CMK (cell line): ENCODE measurements at places on chromosomes 5 and 9.

- DNase-seq = no peak
Measured at GRCh38 chr5:56110646-56111403, 116.1 kb upstream of the IL6ST start.

GRCh38 chr9:135154050-135154615 lies 66.7 kb downstream of the OLFM1 start:
- no peak for DNase-seq

- peak; percentile 31 for DNase-seq
Measured at GRCh38 chr5:100424017-100424416, 111.2 kb upstream of the FAM174A start.

DNA sequence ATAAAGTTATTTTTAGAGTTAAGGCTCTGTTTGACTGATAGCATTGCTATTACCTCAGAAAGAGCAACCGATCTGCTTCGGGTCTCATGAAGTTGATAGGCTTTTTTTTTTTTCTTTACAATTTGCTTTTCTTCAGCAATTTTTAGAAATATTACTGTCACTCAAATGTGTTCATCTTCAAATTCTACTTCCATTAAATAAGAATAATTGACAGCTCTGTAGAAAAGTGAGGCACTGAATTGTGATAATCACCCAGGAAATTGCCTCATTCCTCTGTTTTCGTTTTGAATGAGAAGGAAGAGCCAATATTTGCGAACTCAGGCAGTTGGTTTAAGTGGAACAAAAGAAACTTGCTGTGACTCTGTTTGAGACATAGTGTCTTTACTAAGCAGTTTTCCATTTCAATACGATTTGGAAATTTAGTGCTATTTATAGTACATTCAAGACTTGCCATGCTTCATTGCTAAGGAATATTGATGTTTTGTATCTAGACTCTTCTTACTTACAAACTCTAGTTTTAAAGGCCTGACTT lies 700.5 kb upstream of the CDH10 start:
- DNase-seq = no peak
